Stimulated activated effector memory CD8-positive, alpha-beta T cell treated with anti-CD3 and anti-CD28 coated beads, Interleukin-12 subunit alpha, Interleukin-12 subunit beta, amount 100 ng/mL, for 72 hours (primary cell): ENCODE measurements at places on chromosomes 13 and 19.

DNA sequence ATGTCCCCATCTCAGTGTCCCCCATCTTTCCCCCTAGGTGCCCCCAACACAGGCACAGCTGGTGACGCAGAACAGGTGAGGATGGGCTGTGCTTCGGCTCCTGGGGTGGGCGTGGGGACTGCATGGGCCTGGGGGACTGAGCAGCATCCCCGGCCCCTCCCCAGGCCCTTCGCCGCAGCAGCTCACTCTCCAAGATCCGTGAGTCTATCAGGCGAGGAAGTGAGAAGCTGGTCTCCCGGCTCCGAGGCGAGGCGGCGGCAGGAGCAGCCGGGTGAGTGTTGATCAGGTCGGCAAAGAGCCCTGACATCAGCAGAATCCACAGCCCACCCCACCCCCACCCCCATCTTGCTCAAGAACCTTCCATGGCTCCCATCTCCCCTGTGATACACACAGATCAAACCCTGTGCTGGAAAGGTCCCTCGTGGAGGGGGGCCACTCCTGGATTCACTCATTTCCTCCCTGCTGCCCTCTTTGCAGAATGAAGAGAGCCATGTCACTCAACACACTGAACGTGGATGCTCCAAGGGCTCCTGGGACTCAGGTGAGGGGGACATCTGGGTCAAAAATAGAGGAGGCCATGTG lies 10.0 kb downstream of the KLC3 start:
- no peak for DNase-seq

- DNase-seq = no peak
These were observed 25.1 kb downstream of the C19orf47 start for GRCh38 chr19:40322951-40323615.

DNA sequence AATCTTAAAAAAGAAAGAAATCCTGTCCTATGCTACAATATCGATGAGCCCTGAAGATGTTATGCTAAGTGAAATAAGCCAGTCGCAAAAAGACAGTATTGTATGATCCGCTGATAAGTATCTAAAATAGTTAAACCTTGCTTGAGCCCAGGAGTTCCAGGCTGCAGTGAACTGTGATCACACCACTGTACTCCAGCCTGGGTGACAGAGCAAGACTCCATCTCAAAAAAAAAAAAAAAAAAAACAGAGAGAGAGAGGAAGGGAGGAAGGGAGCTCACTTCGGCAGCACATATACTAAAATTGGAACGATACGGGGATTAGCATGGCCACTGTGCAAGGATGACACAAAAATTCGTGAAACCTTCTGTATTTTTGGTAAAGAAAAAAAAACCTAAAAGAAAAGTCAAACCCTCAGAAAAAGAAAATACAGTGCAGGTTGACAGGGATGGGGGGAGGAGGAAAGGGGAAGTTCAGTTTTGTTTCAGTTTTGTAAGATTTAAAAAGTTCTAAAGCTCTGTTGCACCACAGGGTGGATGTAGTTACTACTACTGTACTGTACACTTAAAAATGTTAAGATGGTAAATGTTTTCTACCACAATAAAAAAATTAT lies 8.4 kb downstream of the CLASRP start:
- no peak for DNase-seq

GRCh38 chr19:38580080-38580479 lies 37.7 kb downstream of the MAP4K1 start:
- DNase-seq = no peak
